Adipocyte (in vitro differentiated cells): ENCODE measurements at places on chromosomes 16 and 17.
A peak's percentile ranks its signal among the peaks of the same experiment; 100 is the strongest.

- DNase-seq = no peak
These were observed 128.3 kb downstream of the SOCS1 start for GRCh38 chr16:11127610-11128195.

DNA sequence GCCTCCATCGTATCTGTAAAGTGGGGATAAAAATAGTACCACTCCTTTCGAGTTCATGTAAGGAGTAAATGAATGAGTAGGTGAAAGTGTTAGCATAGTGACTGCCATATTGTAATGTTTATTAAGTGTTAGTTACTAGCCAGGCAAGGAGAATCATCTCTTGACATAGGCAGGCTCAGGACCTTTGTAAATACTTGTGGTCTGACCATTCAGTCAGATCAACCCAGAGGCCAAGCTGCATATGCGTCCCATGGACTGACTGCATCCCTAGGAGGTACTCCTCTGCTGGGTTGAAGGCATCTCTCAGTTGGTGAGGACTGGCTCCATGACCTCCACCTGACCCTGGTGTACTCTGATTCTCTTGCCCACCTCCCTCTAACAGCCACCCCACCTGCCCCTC lies 40.5 kb upstream of the CDRT4 start:
- no peak for DNase-seq

GRCh38 chr17:2138761-2139160 lies 83.9 kb downstream of the HIC1 start:
- peak; percentile 68 for DNase-seq

GRCh38 chr17:510226-510917 lies 157.8 kb upstream of the RPH3AL start:
- no peak for DNase-seq

DNA sequence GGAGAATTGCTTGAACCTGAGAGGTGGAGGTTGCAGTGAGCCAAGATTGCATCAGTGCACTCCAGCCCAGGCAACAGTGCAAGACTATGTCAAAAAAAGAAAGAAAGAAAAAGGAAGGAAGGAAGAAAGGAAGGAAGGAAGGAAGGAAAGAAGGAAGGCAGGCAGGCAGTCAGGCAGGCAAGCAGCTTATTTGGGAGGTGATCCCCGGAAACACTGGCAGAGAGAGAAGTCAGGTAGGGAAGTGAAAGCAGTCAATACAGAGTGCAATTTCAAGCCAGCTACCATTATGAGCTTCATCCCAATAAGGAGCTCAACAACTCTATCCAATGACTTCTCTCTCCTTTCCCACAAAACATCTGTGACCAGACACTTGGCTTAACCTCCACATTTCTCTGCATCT lies 83.0 kb upstream of the TBC1D3K start:
- DNase-seq = no peak

DNA sequence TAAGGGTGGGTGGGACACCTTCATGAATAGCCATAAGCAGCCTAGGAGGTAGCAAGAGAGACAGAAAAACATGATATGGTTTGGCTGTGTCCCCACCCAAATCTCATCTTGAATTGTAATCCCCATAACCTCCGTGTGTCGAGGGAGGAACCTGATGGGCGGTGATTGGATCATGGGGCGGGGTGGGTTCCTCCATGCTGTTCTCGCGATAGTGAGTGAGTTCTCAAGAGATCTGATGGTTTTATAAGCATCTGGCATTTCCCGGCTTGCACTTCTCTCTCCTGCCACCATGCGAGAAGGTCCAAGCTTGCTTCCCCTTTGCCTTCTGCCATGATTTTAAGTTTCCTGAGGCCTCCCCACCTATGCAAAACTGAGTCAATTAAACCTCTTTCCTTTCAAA lies 259.1 kb upstream of the ERCC4 start:
- DNase-seq = no peak

GRCh38 chr16:12025472-12025871 lies 48.9 kb downstream of the SNX29 start:
- DNase-seq = no peak
